ENCODE measurements at places on chromosomes 11 and 22.

GRCh38 chr11:78659326-78660270, 84.9 kb upstream of the NARS2 start:
- no peak for DNase-seq

DNA sequence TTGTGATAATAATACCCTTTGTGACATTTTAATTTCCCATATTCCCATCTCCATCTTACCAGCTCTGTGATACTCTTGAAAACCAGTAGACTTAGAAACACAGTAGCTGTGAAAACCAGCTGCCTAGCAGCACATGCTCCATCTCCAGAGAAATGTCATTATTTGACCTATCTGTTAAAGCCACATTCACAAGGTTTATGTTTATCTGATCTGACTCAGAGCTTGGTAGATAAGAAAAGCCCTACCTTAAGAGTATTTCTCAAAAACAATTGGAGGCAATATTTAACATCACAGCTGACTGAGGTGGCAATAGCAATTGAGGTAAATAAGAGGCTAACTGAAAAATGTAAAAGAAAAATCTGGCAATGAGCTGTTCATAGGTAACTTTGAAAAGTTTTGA, 8.1 kb upstream of the ANO3 start:
- no peak for DNase-seq

GRCh38 chr11:63853476-63853875, 14.6 kb downstream of the MARK2 start:
- DNase-seq = no peak

- no peak for DNase-seq
Observed at GRCh38 chr11:67435031-67435726, 2.3 kb downstream of the PTPRCAP start.

- no peak for DNase-seq
Observed at GRCh38 chr11:115501893-115502589, 2.2 kb downstream of the CADM1 start.

GRCh38 chr11:2921261-2921660, 8.0 kb downstream of the PHLDA2 start:
- no peak for DNase-seq

DNA sequence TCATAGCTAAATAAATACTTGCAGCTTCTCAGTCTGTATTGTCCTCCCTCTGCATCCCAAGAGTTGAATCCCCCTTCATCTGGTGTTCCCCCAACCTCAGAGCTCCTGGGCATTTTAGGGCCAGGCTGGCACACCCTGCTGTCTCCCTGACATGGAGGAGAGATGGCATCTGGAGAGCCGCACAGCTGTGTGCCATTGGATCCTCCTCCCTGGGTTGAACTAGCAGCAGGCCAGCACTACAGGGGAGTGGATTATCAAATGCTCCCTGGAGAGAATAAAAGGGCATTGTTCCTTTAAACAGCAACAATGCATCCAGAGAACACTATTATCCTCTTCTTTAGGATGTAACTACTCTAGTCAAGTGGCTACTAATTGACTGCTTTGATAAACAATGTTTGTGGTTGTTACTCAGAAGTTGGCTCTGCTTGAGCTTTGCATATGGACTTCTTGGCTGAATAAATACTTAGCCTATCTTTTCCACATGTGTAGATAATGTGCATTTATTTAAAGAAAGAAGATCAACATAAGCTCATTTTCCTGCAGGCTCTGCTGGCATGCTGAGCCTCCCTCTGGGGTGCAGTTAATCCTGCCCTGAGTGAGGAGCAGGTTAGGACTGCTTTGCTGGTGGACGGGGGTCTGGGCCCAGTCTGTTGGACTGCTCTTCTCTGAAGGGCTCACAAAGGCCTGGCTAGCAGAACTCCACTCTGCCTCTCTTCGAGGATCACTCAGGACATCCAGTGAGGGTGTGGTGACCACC, 897.2 kb downstream of the TBC1D22A start:
- DNase-seq = no peak

GRCh38 chr11:122226810-122227379, 110.9 kb upstream of the BLID start:
- DNase-seq = no peak

DNA sequence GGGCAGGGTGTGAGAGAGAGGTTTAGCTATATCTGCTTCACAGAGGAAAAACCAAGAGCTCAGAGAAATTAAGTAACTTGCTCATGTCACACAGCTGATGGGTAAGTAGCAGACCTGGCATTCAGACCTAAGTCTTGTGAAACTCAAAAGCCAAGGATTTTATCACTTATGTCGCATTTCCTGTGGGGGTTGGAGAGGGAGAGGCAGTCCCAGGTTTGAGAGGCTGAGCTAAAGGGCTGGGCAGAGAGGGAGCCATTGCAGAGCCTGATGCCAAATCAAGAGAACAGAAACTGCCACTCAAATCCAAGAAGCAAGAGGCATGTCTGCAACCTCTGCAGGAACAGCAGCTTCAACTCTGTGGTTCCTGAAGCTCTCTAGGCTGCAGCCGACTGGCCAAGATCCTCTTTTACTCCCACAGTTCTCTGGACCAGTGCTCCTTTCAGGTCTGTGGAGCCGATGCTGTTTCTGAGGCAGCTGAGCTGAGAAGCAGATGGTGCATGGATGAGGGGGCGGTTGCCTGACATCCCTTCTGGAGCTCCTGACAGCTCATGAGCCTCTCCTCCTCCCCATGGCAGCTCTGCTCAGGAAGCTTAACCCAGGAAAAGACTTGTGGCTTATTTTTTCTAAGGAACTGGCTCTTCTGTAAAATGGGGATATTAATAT, 47.6 kb upstream of the NAV2 start:
- DNase-seq = no peak

GRCh38 chr22:30368420-30368819, 11.6 kb downstream of the CCDC157 start:
- no peak for DNase-seq

DNA sequence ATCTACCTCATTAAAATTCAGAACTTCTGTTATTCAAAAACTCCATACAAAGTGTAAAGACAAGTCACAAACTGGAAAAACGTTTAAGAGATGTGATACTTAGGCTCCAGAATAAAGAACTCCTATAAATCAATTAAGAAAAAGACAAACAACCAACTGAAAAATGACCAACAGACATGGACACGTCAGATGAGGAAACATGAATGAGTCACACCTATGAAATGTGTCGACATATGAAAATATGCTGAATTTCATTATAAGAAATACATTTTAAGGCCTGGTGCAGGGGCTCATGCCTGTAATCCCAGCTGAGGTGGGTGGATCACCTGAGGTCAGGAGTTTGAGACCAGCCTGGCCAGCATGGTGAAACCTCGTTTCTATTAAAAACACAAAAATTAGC, 78.7 kb downstream of the ENTHD1 start:
- no peak for DNase-seq

- DNase-seq = no peak
Observed at GRCh38 chr11:72409458-72409857, 24.9 kb downstream of the CLPB start.

- no peak for DNase-seq
Observed at GRCh38 chr11:3158131-3158591, 6.9 kb downstream of the OSBPL5 start.

DNA sequence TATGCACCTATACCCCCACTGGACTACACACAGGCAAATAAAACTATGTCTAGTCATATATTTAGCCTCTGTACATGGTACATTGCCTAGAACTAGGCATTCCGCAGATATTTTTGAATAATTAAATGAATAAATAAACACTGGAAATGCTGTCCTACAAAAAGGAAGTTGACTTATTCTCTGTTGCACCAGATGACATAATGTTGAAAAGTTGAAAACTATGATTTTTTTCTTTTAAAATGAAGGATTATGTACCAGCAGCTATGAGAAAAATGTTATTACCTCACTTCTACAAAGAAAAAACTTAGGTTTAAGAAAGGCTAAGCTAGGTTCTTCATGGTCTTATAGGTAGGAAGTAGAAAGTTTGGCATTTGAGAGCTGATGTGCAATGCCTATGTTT, 856.6 kb downstream of the METTL15 start:
- DNase-seq = no peak

DNA sequence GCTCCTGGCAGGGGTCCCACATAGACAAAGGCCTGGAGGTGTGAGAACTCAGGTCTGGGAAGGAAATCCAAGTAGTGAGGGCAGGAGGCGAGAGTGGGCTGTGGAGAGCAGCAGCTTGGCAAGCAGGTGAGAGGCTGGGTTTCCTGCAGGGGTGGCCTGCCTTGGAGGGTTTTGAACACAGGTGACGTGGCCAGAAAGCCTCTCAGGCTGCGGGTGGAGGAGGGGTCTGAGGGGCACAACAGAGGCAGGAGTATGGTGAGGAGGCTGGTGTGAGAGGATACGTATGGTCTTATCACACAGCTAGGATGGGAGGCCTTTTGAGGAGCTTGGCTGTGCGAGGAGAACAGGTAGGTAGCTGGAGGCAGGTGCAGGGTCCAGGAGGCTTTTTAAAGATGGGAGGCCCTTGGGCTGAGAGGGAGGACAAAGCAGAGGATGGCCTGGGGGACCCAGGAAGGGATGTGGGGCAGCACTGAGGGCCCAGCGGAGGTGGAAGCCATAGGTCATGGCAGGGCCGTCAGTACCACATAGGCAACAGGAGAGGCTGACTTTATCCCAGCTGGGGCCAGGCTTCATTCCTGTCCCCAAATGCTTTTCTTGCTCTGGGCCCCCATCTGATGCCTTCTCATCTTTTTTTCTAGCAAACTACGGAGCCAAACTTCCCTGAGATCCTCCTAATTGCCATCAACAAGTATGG, 84.4 kb downstream of the MYO7A start:
- DNase-seq = no peak

DNA sequence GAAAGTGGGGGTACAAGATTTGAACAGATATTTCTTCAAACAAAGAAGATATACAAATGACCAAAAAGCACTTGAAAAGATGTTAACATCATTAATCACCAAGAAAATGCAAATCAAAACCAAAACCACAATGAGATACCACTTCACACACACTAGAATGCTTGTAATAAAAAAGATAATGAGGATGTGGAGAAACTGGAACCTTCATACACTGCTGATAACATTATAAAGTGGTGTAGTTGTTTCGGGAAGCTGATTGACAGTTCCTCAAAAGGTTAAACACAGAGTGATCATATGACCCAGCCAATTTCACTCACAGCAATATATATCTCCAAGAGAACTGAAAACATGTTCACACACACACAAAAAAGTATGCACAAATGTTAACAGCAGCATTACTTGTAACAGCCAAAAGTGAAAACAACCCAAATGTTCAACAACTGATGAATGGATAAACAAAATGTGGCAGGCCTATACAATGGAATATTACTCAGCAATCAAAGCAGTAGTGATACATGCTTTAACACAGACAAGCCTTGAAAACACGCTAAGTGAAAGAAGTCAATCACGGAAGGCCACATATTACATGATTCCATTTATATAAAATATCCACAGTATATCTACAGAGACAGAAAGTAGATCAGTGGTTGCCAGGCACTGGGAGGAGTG, 15.1 kb downstream of the PITPNB start:
- no peak for DNase-seq

DNA sequence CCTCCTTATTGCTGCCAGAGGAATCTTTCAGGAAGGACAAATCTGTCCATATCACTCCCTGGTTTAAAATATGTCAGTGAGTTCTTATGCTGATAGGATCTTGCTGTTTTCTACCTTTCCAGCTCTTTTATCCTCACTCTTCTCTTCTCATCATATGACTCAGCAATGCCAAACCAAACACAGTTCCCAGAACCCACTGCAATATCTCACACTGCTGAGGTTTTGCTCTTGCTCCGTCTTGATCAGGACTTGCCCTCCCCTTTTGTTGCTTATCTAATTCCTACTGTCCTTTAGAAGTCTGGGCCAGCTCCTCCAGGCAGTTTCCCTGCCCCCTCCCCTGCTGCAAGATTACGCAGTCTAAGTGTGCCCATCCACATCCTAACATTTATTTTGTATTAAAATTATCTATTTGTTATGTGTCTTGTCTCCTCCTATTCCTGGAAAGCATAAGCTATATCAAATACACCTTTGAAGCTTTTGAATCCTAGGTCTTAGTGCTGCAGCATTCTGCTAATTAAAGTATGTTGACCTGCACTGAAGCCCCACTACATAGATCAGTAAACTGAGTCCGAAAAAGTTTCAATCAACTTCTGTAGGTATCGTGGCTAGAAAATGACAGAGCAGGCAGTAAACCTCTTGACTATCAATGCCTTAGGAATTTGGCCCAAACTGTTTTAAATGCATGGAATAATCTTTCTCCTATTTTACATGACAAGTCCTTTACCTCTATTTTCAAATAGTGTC, 119.2 kb upstream of the C11orf87 start:
- DNase-seq = no peak

GRCh38 chr11:69010964-69011623, 2.0 kb downstream of the MRGPRF start:
- peak; percentile 10 for DNase-seq

GRCh38 chr11:125071846-125072217, 8.7 kb downstream of the SLC37A2 start:
- DNase-seq = no peak

GRCh38 chr11:27696115-27696514, 4.1 kb downstream of the BDNF start:
- DNase-seq = no peak

DNA sequence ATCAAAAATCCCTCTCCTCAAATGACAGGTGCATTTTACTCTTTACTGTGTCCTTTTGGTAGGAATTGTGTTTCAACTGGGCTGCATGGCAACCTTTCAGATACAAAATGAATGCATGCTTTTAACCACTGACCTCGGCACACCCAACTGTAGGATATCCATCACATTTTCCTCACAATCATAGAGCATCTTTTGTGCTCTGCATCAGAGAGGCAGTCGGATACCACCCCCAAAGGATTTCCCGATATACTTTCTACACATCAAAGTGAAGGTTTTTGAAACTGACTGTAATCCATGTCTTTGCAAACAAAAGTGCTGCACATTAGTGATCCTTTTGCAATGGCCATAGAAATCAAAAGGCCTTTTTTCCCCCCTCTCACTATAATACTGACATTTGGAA, 9.1 kb downstream of the ME3 start:
- DNase-seq = no peak

GRCh38 chr11:48167380-48167779, 49.2 kb upstream of the OR4B1 start:
- DNase-seq = no peak

GRCh38 chr11:113387605-113388211, at the start of gene ANKK1:
Gene ANKK1 (plus strand): TSS chr11:113387779. CDS start chr11:113387885, 106 bp downstream.
- no peak for DNase-seq

DNA sequence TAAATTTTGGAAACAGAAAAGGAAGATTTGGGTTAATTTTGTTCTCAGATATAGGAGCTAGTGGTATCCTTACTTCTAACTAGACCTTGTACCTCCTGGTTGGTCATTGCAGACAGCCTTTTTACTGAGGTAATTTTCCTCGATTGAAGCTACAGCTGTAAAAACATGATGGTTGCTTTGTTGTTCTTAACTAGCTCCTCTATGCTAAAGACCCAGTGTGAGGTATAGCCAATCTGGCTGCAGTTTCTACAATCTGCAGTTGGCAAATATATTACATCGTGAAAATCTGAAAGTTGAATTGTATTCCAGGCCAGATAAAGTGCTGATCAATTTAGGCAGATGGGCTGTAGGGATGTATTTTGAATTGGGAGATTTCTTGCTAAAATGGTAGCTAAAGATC, 116.5 kb downstream of the AASDHPPT start:
- DNase-seq = no peak
